ENCODE measurements at places on chromosomes 2 and 18.
A peak's percentile ranks its signal among the peaks of the same experiment; 100 is the strongest.

GRCh38 chr2:236610991-236611821 lies 41.6 kb downstream of the ACKR3 start:
- DNase-seq, result no peak

DNA sequence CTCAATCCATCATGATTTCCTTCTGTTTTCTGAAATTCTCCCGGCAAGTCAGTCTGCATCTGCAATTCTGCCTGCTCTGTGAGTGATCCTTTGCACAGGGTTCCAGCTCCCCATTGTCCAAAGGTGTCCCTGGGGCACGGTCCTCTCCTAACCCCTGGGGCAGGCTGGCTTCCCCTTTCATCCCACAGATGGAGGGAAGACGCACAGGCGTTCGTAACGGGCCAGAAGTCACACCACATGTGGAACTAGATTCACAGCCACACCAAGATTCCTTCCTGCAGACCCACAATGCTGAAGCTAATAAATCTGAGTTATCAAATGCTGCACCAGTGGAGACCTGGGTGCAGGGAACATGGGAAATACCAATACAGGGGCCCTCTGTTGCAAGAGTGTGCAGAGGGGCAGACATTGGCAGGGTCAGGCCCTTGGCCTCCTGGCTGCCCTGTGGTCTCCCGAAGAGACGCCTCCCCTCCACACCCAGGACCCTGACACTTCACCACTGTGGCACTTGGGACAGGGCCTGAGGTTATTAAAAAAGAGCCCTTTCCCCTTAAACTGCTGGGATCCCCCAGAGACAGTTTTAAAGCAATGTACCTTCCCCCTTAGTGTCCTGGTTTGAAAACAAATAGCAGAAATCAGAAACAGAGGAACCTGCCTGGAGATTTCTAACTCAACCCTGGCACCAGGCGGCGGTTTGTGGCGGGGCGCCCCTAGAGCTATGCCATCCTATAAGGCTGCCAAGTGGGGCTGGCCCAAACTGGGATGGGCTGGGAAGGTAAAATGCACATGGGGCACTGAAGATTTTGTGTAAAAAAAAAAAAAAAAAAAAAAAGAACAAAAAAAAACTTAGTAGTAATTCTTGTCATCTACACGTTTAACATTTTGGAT lies 15.4 kb downstream of the ZNF516 start:
- no peak for DNase-seq

DNA sequence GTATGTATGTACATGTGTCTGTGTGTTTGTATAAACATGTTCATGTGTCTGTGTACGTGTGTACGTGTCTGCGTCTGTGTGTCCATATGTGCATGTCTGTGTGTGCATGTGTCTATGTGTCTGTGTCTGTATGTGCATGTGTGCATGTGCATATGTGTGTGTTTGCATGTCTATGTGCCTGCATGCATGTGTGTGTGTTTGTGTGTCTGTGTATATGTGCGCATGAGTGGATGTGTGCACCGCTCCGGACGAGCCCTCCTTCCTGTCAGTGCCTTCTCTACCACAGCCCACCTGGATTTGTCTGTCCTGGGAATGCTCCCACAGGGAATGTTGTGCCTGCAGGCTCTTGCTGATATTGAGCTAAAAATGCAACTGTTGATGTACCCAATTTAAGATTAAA lies 113.3 kb upstream of the EPC2 start:
- no peak for DNase-seq

- DNase-seq, result no peak
Observed at GRCh38 chr2:11534071-11534745, 363 bp downstream of the GREB1 start.

- no peak for DNase-seq
Observed at GRCh38 chr2:38439863-38440262, 62.8 kb upstream of the ATL2 start.

DNA sequence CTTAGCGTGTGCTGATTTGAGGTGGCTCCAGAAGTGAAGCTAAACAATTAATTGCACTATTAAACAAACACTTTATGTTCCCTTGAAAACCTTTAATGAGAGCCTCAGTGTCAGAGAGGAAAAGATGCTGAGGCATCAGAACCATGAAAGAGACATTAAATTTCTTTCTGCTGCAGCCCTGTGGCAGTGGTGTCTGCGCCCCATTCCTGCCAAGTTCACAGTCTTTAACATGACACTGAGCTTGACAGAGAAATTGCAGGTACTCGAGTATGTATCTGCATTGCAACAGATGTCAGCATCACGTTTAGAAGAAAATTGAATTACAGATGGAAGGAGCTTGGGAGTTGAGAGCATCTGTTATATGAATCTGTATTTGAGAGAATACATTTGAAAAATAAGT lies 111.3 kb upstream of the CREB1 start:
- no peak for DNase-seq

GRCh38 chr18:32289483-32290075 lies 99.7 kb downstream of the MEP1B start:
- peak; percentile 36 for DNase-seq

- DNase-seq, result no peak
Observed at GRCh38 chr2:119134775-119135174, 23.8 kb downstream of the C1QL2 start.

DNA sequence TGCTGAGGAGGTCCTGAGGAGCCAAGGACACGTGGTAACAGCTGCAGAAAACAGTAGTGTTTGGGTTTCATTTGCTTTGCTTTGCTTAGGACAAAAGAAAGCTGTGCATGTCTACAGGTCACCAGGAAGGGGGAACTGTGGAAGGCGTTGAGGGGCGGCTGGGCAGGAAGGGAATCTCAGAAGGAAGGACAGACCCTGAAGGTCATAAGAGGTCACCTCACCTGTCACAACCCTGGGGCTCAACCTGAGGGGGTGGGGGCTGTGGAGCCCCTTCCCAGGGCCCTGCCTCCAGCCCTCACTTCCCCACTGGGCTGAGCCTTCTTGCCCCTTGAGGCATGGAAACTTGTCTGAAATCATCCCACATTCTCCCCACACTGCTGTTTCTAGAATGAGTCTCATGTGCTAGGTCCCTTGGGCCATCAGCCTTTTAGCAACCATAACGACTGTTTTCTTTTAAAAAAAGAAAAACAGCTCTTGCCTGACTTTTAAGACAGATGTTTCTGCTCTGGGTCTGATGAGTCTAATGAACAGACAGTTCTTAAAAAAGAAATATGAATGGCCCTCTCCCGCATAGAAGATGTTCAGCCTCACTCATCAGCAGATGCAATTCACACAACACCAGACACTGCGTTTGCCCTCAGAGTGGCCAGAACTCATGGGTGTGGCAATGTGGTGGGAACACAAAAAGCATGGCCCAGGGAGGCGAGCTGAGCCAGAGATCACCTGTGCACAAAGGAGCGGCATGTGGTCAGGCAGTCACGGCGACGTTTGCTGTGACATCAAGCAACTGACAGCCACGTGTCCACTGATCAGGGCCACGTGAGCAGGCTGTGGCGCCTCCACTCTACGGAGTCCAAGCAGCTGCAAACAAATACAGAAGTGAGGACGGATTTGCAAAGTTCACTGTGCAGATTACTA lies 84.0 kb downstream of the SEPTIN10 start:
- no peak for DNase-seq

- DNase-seq, result no peak
Observed at GRCh38 chr2:111970453-111970852, 72.0 kb downstream of the MERTK start.

GRCh38 chr2:100365434-100365833 lies 43.1 kb upstream of the LONRF2 start:
- no peak for DNase-seq

DNA sequence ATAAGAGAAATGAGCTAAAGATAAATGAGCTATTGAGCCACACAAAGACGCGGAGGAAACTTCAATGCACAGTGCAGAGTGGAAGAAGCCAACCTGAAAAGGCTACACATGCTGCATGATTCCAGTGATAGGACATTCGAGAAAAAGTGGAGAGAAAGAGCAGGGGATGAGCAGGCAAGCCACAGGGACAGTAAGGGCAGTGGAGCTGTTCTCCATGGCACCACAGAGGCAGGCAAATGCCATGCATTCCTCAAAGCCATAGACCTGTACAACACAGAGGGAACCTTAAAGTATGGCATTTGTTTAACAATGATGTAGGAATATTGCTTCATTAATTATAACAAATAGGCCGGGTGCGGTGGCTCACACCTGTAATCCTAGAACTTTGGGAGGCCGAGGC lies 36.5 kb upstream of the ZNF236 start:
- DNase-seq, result no peak

DNA sequence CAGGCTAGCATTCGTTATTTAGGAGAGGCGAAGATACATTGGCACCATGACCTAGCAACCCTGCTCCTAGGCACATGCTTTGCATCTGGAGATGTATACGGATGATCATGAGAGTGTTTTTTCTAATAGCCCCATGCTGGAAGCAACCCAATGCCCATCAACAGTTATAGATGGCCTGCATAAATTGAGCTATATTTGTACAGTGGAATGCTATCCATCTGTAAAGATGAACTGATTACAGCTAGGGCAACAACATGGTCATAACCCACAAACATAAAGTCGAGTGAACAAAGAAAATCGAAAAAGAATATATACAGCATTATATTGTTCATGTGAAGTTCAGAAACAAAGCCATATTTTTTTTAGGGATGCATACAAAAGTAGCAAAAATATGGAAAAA lies 20.6 kb upstream of the CHRNA1 start:
- DNase-seq, result no peak

DNA sequence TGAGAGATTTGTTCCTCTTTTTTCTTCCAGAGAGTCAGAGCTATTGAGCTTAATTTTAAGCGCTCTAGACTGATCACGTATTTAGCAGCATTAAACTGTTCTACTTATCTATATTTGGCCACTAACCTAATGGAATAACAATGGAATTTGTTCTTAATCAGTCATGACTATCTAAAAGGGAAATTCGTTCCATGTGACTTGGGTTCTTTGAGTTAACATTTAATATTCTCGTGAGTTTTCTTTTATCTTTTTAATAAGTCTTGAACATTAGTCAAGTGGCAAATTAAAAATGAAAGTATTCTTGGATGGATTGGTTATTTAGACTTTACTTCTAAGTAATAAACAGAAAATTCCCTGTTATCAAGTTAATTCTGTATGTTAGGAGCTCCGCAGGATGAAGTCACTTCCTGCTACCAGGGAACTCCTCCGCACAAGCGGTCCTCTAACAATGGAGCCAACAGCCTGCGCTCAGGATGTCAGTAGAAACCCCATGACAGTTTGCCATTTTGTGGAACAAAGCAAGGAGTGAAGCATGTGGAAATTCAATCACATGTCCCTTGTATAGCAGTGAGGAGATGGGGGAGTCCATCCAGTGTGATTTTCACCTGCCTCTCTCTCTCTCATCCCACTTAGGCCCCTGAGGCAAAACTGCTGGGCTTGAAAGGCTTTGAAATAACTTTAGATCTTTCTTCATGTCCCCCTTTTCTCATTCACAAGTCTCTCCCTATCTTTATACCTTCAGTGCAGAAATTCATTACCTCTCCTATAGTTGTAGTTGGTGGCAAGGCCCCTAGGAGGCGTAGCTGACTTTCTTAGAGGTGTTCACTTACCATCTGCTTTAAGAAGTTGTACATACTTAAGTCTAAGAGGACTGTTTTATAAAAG lies 138.1 kb downstream of the WDR7 start:
- DNase-seq, result no peak

DNA sequence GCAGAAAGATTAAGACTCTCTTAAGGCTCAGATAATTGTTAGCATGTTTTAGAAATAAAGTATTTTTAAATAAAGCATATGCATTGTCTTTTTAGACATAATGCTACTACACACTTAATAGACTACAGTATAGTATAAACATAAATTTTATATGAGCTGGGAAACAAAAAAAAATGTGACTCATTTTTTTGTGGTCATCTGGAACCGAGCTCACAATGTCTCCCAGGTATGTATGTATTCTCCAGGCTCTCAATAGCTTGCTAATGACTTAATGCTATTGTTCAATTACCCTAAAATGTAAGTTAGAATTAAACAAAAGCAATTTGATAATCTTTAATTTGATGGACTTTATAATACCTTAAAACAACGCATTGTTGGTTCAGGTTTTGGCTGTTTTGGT lies 167.2 kb downstream of the NUP35 start:
- no peak for DNase-seq

- no peak for DNase-seq
Observed at GRCh38 chr2:168851674-168852320, 38.4 kb downstream of the SPC25 start.

DNA sequence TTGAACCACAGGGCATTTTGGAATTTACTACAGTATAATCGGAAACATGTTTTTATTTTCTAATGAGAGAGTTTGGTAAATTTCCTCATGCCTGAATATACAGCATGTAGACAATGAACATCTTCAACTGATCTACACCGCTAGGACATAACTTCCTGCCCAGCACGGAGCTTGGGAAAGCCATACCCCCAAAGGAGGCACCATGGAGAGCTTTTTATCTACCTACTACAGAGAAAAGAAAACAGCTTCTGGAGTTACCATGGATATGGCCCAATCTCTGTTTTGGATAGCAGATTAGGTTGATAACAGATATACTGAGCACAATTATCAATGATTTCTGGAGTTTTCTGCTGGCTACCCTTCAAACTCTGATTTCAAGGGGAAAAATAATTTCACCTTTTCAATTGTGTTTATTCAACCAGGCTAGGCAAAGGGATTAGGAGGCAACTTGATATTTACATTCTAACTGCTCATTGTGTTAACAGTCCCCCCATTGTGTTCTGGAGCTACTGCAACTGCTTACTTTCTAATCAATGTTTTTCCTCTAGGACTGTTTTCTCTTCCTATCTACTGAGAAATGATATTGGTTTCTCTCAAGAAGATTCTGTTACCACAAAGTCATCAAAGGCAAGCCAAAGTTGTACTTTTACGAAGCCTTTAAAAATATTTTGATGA lies 123.0 kb upstream of the ARHGAP28 start:
- DNase-seq, result no peak

- no peak for DNase-seq
Observed at GRCh38 chr2:181440919-181441318, 16.3 kb upstream of the ITGA4 start.

DNA sequence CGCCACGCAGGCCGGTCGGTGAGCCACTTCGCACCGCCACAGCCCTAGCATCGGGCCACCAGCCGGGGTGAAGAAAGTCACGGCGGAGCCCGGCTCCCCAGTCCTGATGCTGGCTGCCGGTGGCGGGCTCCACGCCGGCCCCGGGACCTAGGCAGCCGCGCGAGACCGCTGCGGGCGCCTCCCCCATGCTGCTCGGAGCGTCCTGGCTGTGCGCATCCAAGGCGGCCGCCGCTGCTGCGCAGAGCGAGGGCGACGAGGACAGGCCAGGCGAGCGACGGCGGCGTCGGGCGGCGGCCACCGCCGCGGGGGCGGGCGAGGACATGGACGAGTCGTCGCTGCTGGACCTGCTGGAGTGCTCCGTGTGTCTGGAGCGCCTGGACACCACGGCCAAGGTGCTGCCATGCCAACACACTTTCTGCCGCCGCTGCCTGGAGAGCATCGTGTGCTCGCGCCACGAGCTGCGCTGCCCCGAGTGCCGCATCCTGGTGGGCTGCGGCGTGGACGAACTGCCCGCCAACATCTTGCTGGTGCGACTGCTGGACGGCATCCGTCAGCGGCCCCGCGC lies 433 bp downstream of the SH3RF3 start:
- DNase-seq, result peak; percentile 33

All from neuronal stem cell (in vitro differentiated cells).